ENCODE measurements at places on chromosomes 2 and 18. TPM values are rescaled to one million over a fixed set of nuclear protein-coding genes. Genes with fewer than 3 reads are reported as not detected.

NGEF gene
- 0.17 TPM for total RNA-seq

TYMS gene
- total RNA-seq: 22.6 TPM

DNA sequence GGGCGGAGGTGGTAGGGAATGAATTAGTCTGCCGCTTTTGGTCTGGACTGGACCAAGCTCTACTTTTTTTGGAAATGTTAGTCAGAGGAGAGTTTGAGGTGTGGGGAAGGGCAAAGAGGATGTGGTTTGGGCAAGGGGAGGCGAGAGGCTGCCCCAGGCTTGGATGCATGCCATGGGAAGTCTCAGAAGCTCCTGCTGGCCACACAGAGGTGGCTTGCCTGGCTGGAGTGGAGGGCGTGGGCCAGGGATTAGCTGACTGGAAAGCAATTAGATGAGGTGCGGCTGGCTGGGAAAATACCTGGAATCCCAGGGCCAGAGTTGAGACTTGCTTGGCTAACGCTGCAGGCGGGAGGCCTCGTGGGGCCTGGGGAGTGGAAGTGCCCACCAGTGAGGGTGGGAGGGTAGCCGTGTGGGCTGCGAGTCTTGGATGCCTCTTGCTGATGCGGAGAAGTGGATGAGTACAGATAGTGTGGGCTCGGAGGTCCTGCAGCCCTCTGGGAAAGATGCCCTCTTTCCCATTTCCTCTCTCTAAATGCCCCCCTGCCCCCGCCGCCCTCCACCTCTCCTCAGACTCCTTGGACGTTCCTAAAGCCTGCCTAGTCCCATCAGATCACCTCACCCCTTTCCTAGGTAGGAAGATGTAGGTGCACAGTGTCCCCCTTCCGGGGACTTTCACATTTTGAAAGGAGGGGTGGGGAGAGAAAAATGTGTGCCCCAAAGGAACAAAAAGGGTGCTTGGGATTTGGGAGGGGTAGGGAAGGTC, 117.6 kb downstream of the SMAD7 start:
- peak; percentile 48 for DNase-seq

DNA sequence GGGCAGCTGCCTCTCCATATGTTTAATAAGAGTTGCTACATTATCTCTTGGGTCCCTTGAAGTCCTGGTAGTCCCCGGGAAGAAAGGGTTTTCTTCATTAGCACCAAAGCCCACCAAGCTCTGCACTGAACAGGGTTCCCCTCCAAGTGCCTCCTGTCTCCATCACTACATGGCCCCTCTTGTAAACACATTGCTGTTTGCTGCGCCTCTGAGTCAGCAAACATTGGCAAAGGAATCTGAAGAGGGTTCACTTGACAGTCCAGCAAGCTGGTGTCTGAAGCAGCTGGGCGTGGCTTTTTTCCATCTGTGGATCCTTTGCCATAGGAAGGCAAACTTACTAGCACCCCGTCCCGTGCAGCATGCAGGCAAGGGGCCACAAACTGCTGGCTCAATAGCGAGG, 82.8 kb downstream of the TEX51 start:
- no peak for DNase-seq

DNA sequence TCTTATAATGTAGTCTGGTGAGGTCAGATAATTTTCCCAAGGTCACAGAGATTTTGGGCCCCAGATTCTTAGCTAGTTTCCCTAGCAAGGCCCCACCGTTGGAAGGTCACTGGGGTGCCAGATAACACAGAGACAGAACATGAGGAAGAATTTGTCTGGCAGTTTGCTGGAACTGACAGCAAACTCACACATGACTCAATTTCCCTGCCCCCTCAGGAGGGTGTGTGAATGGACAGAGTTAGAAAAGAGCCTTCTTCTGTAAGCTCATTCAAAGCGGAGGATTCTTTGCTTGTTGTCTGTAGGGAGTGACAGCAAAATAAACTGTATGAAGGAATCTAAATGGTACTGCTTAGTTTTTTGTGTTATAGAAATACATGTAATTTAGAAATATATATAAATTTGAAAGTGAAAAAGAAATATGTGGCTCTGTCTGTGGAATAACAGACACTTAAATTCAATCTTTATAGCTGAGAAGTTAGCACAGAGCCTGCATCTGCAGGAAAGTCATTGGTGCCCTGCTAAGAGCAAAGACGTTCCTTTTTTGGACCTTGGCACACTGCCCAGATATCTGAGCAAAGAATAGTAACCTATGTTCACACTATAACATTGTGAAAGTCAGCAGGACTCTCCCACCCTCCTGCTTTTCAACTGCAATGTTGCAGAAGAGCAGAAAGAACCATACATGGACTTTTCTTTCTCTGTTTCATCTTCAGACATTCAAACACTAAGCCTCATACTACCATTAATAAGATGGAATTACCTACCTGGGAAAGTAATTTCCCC, 2.1 kb downstream of the MDH1 start:
- no peak for DNase-seq

- no peak for DNase-seq
Observed at GRCh38 chr2:164972216-164972615, 16.9 kb upstream of the SLC38A11 start.

- DNase-seq: no peak
Observed at GRCh38 chr2:6909431-6910385, 7.5 kb upstream of the RNF144A start.

GRCh38 chr2:120979921-120980320, 244.3 kb downstream of the GLI2 start:
- no peak for DNase-seq

DNA sequence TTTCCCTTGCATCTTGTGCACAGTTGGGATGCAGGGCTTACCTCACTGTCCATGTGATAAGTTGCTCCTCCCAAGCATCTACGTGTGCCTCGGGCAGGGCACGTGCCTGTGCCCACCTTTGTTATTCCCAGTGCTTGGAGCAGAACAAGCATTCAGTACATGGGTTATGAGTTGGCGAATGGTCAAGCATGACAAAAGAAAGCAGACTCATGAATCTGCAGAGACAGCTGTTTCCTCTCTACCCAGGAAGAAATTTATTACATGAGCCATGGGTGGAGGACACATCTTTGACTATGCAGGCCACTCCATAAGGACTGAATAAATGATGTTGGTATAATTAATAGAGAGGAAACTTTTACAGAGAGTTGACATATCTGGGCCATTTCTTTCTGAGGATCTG, 127.8 kb downstream of the TPGS2 start:
- no peak for DNase-seq

- no peak for DNase-seq
Observed at GRCh38 chr2:204177251-204177976, 240.9 kb downstream of the ICOS start.

GRCh38 chr2:228039752-228040534, 141.5 kb downstream of the SPHKAP start:
- peak; percentile 19 for DNase-seq

Data from dermis blood vessel endothelial cell (primary cell).